ENCODE measurements at places on chromosomes 7 and 10.
A peak's percentile ranks its signal among the peaks of the same experiment; 100 is the strongest.

DNA sequence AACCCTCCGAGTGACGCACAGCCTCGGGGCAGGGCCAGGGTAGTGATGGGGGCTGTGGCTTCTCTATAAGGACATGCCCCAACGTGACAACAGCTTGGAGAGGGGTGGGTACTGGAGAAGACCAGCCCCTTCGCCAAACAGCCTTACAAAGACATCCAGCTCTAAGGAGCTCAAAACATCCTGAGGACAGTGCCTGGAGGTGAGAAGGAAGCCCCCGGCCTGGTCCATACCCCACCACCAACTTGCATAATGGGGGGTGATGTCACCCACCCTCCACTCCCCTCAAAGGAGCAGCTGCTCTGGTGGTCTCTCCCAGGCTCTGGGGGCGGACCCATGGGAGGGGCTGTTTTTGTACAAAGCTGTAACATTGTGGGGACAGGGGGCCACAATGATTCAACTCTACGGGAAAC lies 15.1 kb downstream of the PRSS2 start:
- DNase-seq, result no peak

DNA sequence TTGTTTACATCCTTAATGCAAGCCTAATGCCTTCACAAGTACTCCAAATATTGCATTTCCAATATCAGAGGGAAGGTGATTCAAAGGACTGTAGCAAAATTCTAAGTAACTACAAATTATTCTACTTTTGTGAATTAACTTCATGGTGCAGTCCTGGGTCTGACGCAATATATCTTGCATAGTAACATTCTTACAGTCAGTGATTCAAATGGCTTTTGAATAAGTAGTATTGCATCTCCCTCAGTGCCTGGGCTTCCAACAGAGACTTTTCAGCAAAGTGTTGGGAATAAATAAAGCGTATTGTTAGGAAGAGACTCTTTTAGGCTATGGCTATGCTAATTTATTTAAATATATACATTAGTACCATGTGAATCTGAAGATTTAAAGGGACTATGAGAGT lies 564.7 kb upstream of the COBL start:
- DNase-seq, result no peak

DNA sequence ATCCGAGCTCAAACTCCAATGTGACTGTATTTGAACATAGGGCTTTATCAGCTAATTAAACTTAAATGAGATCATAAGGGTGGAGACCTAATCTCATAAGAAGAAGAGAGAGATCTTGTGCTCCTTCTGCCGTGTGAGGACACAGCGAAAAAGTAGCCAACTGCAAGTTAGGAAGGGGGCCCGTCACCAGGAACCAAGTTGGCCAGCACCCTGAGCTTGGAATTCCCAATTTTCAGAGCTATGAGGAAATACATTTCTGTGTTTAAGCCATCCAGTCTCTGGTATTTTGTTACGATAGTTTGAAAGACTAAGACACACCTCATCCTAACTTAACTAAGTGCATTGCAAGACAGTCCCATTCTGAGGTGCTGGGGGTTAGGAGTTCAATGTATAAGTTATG lies 14.1 kb upstream of the WDR86 start:
- no peak for DNase-seq

DNA sequence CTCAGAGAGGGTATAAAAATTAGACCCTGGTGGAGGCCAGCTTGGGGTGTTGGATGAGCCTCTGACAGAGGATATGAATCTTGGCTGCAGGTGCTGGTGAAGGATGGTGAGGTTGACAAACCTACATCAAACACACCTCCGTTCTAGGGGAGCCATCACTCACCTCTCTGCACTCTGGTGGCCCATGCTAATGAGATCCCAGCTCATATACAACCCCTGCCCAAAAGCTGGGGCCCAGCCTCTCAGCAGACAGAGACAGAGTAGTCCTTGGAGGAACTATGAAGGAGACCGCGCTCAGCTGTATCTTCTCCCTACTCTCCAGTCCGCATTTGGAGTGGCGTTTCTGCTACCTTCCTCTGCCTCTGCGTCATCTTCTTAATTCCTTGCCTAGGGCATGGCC lies 83.1 kb upstream of the SORCS3 start:
- DNase-seq, result no peak

DNA sequence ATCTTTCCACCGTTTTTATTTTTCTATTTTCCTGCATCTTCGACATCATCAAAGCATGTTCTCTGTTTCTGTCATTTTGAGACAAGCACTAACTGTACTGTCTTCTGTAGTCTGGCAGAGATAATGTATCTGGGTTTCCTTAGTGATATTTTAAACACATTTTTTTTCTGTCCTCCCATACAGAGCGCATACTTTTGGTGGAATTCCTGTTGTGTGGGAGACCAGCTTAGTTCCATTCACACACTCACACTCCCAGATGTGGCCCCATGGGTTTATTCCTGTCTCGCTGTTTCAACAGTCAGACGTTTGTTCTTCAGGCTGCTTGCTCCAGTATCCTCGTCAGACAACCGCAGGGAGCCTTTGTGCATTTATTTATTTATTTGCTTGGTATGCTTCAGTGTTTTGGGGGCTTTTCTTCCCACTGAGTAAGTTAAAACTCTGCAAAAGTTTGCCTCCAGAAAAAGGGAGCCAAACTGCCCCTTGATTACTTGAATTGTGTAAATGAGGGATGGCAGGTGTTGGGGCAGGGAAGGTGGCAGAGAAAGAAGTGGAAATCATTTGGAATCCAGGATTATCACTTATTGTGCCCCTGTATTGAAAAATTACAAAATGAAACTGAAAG lies 456.8 kb upstream of the KLF6 start:
- peak; percentile 100 for DNase-seq

DNA sequence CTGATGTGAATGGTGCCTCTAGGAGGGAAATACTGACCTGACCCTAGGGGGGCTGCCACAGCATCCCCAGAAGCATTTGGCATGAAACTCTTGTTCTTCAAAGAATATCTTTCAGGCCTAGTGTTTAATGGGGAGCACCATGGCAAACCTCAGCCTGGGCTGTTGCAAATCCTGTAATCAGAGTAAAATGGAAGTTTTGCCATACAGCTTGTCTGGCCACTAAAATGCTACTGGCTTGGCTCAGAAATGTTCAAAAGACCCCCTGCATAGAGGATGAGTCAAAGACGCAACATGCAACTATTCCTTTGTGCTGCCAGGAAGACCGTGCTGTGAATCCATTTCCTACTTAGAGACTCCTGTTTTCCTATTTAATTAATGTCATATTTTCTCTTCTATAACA lies 26.7 kb downstream of the HECW1 start:
- peak; percentile 70 for DNase-seq

DNA sequence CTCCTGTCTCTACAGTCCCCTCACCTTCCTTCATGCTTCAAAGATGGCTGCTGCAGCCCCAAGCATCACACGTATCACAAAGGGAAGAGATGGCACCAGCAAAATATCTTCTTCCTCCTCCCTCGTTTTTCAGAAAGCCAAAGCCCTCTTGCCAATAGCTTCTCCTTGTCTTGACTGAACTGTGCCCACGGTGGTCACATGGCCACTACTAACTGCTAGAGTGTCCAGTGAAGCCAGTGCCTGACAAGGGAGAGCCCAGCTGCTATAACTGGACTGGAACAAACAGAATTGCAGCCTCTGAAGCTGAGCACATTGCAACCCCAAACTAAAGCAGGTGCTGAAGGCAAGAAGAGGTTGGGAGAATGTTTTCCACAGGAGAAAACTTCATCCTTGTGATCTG lies 120.8 kb upstream of the RET start:
- no peak for DNase-seq

- DNase-seq, result no peak
Measured at GRCh38 chr7:34365611-34366010, 292.4 kb upstream of the NPSR1 start.

GRCh38 chr10:104872691-104873090 lies 231.6 kb downstream of the SORCS3 start:
- no peak for DNase-seq

DNA sequence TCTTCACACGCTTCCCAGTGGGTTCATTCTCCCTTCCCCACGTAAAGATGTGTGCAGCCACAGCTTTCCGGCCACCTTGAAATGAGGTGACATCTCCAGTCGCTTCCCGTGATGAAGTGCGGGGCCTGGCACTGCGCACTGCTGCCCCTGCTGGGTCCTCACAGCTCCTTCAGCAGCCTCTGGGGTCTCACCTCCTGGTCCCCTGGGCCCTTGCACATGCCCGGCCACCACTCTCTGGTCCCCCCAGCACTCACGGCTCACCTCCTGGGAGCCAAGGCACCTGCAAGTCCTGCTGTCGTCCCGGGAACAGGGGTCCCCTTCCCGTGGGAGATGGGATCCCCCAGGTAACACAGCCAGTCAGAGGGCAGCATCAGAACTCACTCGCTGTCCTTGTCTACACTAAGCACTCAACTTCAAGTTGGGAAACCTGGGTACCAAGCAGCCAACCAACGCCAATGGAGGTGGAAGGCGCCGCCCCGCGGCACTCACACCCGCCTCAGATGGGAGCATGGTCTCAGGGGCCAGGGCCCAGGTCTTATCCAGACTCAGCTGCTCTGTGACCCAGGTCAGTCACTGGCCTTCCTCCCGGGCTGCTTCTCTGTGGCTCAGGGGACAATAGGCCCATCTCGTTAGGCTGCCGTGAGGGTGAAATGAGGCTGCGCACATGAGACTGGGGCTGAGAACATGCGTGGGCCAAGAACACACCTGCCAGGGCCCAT lies 176.2 kb downstream of the PTPRN2 start:
- DNase-seq, result no peak

GRCh38 chr7:47088329-47089067 lies 493.4 kb downstream of the TNS3 start:
- DNase-seq, result peak; percentile 62

- DNase-seq, result peak; percentile 78
Measured at GRCh38 chr10:125060826-125061556, 99.4 kb downstream of the CTBP2 start.

- DNase-seq, result no peak
Measured at GRCh38 chr10:70051848-70052247, 798 bp upstream of the MACROH2A2 start.

- DNase-seq, result no peak
Measured at GRCh38 chr7:70857793-70858545, 274.0 kb upstream of the GALNT17 start.

DNA sequence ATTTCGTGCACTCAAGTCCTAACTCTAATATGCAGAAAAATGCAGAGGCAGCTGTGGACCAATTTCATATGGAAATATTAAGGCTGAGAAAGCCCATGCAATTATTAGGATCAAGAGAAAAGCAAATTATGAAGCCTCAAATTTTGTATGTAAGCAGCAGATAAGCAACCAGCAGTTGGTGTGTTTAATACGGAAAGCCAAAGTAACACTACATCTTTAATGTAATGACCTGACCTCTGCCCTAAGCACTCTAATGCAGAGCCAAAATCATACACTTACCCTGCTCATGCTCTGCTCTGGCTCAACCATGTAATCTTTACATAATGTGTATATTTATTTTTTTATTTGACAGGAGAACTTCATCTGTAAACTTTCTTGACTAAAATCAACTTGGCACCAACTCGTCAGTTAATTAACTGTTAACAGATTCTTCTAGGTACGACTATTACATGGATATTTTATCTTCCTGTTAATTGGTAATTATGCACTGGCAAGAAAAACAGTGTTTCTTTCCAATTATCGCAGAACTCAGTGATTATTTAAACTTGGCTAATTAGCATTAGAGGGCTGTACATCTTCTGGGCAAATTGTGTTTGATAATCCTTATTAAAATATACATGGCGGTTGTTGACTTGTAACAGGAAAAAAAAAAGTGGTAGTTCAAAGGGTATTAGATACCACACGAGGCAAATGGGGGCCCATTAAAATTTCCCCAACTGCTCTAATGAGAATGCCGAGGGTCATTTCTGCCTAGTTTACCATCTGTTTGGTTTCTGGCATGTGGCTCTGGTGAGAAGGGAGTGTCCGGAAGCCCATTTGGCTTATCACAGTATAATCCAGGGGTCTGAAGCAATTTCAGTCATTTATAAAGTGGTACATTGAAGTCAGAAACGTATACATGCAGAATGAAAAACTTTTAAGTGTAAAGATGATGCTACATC lies 94.5 kb downstream of the RELN start:
- DNase-seq, result no peak

DNA sequence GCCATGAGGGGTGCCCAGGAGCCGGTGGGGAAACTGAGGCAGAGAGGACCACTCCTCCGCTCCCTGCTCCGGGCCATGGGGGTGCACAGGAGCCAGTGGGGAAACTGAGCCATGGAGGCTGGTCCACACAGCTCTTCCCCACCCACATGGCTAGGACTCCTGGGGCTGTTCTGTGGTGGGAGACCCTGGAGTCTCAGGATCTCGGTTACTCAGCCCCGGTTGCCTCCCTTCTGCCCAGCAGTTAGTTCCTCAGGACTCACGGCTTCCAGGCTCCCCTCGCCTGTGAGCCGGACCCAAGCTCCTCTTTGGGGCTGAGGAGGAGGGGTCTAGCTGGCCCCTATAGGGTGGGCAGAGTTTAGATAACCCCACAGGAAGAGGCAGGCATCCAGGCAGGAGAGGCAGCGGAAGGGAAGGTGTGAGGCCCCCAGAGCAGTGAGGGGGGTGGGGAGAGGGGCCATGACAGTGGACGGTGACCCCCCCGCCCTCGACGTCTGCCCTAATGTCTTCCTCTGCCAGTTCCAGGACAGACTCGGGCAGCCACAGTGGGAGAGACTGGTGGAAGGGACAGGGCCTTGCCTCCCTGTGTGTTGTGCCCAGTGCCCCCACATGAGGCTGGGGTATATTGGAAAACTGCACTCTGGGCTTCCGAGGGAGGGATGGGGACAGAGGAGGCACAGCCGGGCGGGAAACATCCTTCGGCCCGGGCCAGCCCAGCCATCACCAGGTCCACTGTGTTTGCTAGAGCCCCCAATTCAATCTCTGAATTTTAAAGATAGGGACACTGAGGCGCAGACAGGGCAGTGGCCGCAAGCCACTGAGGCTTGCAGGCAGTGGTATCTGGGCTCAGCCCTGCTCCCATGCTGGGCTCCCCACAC lies 4.3 kb downstream of the ELFN1 start:
- DNase-seq, result no peak

GRCh38 chr7:128918016-128918665 lies 7.6 kb upstream of the KCP start:
- DNase-seq, result no peak

DNA sequence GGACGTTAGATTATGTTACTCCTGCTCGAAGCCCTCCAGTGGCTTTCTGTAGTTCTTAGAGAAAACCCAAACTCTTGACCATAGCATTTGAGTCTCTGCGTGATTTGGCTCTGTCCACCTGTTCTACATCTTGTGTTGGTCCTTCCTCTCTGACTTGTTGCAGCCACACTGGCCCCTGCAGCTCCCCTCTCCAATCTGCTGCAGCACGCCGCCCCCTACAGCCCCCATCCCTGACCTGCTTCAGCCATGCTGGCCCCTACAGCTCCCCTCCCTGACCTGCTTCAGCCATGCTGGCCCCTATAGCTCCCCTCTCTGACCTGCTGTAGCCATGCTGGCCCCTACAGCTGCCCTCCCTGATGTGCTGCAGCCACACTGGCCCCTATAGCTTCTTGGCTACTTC lies 29.2 kb downstream of the TRRAP start:
- no peak for DNase-seq

GRCh38 chr7:45712057-45712689 lies 138.0 kb downstream of the ADCY1 start:
- no peak for DNase-seq

- no peak for DNase-seq
Measured at GRCh38 chr10:118914629-118915028, 114.9 kb upstream of the NANOS1 start.
